Right kidney (tissue), 9 donors: ENCODE measurements at places on chromosomes 5 and 9.

DNA sequence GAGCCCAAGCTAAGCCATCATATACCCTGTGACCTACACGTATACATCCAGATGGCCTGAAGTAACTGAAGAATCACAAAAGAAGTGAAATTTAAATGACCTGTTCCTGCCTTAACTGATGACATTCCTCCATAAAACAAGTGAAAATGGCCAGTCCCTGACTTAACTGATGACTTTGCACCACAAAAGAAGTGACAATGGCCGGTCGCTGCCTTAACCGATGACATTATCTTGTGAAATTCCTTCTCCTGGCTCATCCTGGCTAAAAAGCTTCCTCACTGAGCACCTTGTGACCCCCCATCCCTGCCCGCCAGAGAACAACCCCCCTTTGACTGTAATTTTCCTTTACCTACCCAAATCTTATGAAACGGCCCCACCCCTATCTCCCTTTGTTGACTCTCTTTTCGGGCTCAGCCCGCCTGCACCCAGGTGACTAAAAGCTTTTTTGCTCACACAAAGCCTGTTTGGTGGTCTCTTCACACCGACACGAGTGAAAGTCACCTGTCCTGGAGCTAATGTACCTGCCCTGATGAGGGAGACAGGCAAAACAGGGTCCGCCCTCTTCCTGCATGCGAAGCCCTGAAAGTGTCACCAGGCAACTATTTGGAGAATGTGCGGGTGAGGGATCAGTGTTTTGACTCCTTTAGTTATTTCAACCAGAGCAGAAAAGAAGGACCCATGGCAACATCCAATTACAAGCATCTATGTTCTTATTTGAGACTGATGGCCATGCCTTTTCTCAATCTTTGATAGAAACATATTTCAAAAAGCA, 266.1 kb downstream of the SMARCA2 start:
- no peak for DNase-seq

- no peak for DNase-seq
Measured at GRCh38 chr9:86644675-86645034, 290.4 kb upstream of the TUT7 start.

- no peak for DNase-seq
Measured at GRCh38 chr5:114391321-114391720, 29.5 kb downstream of the KCNN2 start.

- no peak for DNase-seq
Measured at GRCh38 chr5:57316798-57317327, 143.0 kb downstream of the GPBP1 start.

DNA sequence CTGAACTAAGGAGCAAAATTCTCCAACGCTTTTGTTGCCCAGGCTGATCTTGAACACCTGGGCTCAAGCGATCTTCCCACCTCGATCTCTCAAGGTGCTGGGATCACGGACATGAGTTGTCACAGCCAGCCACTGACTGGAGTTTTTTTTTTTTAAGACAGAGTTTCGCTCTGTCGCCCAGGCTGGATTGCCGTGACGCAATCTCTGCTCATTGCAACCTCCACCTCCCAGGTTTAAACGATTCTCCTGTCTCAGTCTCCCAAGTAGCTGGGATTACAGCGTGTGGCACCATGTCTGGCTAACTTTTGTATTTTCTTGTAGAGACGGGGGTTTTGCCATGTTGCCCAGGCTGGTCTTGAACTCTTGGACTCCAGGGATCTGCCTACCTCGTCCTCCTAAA, 58.2 kb downstream of the EHMT1 start:
- DNase-seq, result no peak

DNA sequence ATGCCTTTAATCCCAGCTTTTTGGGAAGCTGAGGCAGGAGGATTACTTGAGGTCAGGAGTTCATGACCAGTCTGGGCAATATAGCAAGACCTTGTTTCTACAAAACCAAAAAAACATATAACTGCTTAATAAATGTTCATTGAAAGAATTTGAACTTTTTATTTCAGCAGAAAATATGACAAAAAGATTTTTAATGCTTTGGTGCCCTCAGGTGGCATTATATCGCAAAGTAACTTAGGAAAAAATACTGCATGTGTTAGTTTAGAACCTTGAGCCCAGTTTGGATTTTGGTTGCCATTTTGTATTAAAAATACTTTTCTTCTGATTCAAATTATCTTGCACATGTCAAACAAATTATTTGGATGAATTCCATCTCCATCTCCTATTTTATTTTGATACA, 103.2 kb downstream of the GPBP1 start:
- no peak for DNase-seq

GRCh38 chr9:95874989-95875304, 544 bp upstream of the ERCC6L2 start:
- no peak for DNase-seq

DNA sequence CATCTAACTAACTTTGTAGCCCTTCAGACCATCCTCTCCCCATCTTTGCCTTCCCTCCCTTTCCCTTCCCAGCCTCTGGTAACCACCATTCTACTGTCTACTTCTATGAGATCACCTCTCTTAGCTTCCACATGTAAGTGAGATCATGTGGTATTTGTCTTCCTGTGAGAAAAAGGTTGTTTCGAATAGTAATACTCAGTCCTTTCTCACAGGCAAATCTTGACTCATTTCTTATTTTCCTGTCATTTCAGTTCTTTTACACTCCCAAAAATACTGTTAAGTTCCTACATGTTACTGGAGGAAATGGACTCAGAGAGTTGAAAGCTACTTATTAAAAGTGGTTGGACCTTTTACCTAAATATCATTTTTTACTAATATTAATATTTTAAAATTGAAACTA, 82.1 kb downstream of the SLF1 start:
- no peak for DNase-seq

GRCh38 chr5:18653216-18653752, 1019.0 kb downstream of the TAF11L14 start:
- no peak for DNase-seq

GRCh38 chr5:147727200-147727599, 55.3 kb downstream of the JAKMIP2 start:
- no peak for DNase-seq

- no peak for DNase-seq
Measured at GRCh38 chr5:122314036-122314435, 2.0 kb downstream of the SNCAIP start.

DNA sequence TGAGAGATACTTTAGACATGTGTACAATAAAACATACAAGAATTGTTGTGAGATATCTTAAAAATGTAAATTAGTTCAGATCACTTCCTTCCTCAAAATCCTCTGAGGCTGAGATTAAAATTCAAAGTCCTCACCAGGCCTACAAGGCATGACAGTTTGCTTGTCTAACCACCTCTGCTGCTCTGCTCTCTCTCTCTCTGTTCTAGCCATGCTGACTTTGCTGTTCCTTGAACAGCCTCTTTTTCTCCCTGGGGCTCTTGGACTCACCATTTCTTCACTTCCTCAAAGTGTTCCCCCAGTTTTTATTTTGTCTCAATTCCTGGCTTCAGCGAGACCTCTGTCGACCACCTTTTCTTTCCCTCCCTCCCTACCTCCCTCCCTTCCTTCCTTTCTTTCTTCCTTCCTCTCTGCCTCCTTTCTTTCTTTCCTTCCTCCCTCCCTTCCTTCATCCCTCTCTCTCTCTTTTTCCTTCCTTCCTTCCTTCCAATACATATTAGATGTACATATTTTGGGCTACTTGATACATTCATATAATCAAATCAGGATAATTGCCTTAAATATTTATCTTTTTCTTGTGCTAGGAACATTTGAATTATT, 27.0 kb downstream of the CATSPER3 start:
- DNase-seq, result no peak

- no peak for DNase-seq
Measured at GRCh38 chr5:2840372-2840915, 89.0 kb upstream of the IRX2 start.

- no peak for DNase-seq
Measured at GRCh38 chr5:89686081-89686765, 723.3 kb downstream of the CETN3 start.
